ENCODE measurements at places on chromosomes 1 and 21. TPM values are rescaled to one million over a fixed set of nuclear protein-coding genes. Genes with fewer than 3 reads are reported as not detected.

LCE2C gene
- not detected for total RNA-seq

RGL1 gene
- 50.7 TPM for total RNA-seq

PTPN22 gene
- 0.33 TPM for total RNA-seq

MAP10 gene
- total RNA-seq, result 5.2 TPM

- no peaks in the 10 kb centered on the region for H3K4me1 ChIP-seq
- no peak overlapping the region for H3K27ac ChIP-seq
- H3K4me3 ChIP-seq, result no peak overlapping the region
- H3K27me3 ChIP-seq, result no peaks in the 10 kb centered on the region
- peaks cover 6% of the 10 kb centered on the region for H3K36me3 ChIP-seq
Measured at GRCh38 chr21:15742694-15743093, 12.9 kb downstream of the USP25 start.

- H3K27ac ChIP-seq, result no peak overlapping the region
- H3K36me3 ChIP-seq, result no peaks in the 10 kb centered on the region
- H3K4me1 ChIP-seq, result no peaks in the 10 kb centered on the region
- H3K27me3 ChIP-seq, result no peaks in the 10 kb centered on the region
- no peak overlapping the region for H3K4me3 ChIP-seq
- no peak for DNase-seq
Measured at GRCh38 chr1:157419845-157420542, 132.3 kb downstream of the FCRL5 start.

DNA sequence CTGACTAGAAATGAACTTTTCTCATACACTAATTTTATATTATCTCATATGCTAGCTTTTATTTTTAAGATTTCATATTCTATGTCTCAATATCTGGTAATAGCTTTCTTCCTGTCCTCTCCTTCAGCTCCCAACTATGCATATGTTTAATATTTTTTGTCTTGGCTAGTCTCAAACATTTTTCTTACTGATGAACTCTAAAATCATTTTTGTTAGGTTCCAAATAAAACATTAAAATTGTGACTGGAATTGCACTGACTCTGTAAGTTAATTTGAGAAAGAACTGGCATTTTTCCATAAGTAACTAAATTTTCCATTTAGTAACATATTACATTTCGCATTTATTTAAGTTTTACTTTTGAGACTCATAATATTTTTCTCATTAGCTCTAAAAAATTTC, 368.5 kb upstream of the DPYD start:
- H3K36me3 ChIP-seq, result no peaks in the 10 kb centered on the region
- H3K27me3 ChIP-seq, result no peaks in the 10 kb centered on the region
- no peaks in the 10 kb centered on the region for H3K4me1 ChIP-seq
- no peak overlapping the region for H3K4me3 ChIP-seq
- H3K27ac ChIP-seq, result no peak overlapping the region

- no peaks in the 10 kb centered on the region for H3K4me1 ChIP-seq
- H3K27ac ChIP-seq, result no peak overlapping the region
- no peaks in the 10 kb centered on the region for H3K27me3 ChIP-seq
- no peak overlapping the region for H3K4me3 ChIP-seq
- H3K36me3 ChIP-seq, result no peaks in the 10 kb centered on the region
- no peak for DNase-seq
Measured at GRCh38 chr1:222239130-222239529, 308.8 kb downstream of the HHIPL2 start.

DNA sequence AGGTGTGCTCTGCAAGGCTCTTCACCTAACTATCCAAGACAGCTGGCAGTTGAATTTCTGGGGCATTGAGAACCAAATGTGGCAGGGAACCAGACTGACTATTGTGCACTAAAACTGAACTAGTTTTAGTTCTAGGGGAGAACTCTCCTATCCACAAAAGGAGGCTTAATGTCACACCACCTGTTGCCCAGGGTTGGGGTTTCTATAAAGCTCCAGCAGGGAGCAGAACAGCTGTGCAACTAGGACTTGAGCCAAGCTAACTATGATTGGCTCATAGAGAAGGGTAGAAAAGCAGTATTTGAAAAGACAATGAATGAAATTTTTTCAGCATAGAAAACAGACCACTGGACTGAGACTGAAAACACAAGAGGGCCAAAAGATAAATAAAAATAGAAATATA, 53.3 kb upstream of the FGGY start:
- no peak overlapping the region for H3K27ac ChIP-seq
- H3K4me3 ChIP-seq, result no peak overlapping the region
- H3K4me1 ChIP-seq, result peaks cover 3% of the 10 kb centered on the region
- no peaks in the 10 kb centered on the region for H3K27me3 ChIP-seq
- no peaks in the 10 kb centered on the region for H3K36me3 ChIP-seq
